ENCODE measurements at places on chromosomes 11 and 22.

- no peak for DNase-seq
These were observed 20.2 kb upstream of the TXNRD2 start for GRCh38 chr22:19961868-19962245.

GRCh38 chr11:36230779-36231699 lies 58.2 kb downstream of the COMMD9 start:
- no peak for DNase-seq

GRCh38 chr11:30314625-30315024 lies 8.3 kb upstream of the ARL14EP start:
- no peak for DNase-seq

DNA sequence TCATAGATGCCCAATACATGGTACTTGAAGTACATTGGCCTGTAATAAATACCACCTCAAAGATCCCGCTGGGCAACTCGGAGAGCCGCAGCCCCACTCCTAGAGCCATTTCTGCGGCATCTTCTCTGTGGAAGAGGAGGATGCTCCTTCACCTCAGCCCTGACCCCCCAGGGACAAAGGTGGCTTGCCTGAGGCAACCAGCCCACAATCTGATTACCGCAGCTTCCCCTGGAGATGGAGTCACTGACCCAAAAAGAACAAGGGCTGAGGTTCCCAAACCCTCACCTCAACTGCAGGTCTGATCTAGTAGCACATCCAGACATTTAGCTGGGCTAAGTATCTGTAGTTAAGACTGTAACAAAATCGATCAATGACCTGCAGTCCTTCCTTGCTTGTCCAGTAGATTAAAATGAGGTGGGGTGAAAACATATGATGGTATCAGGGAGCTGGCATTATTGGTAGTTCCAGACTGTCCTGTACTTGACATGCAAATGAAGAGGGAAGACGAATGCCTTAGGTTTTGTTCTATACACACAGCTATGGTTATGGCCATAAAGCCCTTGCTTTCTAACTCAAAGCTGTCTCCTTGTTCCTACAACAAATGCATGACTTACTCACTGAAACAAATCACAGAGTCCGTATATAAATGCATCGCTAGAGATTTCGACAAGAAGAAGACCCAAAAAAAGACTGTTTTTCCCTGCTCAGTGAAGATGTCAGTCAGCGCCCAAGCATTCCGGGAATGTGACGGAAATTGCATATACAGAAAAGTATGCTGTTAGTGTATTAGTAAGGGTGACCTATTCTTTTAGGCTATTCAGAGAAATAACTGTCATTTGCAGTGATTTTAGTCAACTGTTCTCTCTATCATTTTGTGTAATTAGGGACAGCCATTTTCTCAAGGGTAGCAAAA lies 33.7 kb downstream of the C11orf71 start:
- no peak for DNase-seq

- DNase-seq = no peak
These were observed 7.8 kb upstream of the DNHD1 start for GRCh38 chr11:6489306-6489705.

GRCh38 chr11:35337136-35337913 lies 82.0 kb downstream of the SLC1A2 start:
- DNase-seq = no peak

DNA sequence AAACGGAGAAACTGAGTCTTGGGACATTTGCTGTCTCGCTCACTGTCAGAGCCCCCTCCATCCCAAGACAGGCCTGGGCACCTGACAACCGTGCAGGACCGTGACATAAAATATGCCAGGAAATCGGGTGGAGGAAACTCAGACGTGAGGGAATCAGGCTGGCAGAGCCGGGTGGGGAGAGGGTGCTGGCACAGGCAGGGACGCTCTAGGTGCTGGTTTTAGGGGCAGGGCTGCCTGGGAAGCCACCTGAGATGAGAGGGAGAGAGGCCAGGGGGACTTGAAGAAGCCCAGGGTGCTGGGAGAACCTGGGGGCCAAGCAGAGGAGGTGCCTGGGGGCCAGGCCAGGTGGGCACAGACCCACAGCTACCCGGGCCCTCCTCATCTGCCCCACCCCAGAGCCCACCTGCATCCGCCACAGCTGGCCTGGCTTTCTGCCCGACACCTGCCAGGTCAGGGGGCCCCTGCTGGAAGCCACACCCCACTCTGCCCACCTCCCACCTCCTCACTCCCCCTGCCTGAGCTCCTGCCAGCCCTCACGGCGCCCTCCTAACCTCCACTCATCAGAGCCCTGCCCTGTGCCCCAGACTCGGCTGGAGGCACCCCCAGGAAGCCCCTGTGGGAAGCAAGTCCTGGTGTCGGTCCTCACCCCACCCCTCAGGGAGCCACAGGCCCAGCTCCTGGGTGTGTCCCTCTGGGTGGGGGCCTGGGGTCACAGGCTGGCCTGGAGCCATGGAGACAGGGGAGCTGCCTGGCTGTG lies 27.3 kb upstream of the MUC5AC start:
- DNase-seq = no peak

DNA sequence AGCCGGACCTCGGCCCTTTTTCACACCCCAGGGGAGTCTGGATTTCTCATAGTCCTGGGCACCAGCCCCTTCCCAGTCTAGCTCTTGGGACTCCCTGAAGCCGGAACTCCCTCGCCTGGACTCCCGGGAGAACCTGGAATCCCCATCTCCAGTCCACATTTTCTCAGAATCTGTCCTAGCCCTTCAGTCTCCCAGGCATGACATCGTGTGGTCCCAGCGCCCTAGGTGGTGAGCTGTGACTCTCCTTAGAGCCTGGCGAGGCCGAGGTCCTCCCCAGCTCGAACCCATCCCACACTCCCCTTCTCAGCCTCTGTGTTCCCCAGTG lies 673 bp upstream of the DUSP18 start:
- no peak for DNase-seq

- no peak for DNase-seq
These were observed 2.3 kb downstream of the ATM start for GRCh38 chr11:108224911-108225786.

DNA sequence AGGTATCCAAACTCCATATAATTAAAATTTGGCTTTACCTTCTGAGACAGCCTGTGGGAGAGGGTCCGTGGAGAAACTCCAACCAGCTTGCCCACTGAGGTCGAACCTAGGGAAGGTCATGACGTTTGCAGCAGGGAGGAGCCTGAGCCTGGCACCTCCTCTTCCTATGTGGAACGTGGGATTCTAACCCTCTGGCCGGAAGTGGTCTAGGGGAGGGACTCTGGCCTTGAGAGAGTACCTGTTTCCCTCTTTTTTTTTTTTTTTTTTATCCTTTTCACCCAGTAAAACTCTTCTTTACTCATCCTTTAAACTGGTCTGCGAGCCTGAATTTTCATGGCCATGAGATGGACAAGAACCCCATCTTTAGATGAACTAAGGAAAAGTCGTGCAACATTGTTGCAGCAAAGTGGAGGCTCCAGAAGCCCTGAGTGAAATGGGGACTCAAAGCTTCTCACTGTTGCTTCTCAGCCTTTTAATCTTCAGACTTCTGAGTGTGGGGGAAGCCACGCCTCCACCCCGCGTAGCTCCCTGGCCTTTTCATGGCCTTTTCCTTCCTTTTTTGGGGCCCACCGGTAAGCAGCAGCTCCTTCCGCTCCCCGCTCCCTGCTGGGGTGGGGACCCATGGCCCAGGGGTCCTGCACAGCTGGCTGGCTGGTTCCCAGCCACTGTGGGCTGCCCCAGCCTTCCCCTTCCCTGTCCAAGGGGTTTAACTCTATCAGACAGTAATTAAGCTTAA lies 1359.9 kb downstream of the LRRC4C start:
- no peak for DNase-seq

- DNase-seq = no peak
These were observed 530.6 kb downstream of the MN1 start for GRCh38 chr22:27270818-27271510.

- no peak for DNase-seq
These were observed 120.0 kb downstream of the SLC17A6 start for GRCh38 chr11:22458161-22458560.

- no peak for DNase-seq
These were observed 10.7 kb downstream of the SERPINH1 start for GRCh38 chr11:75572744-75573143.

DNA sequence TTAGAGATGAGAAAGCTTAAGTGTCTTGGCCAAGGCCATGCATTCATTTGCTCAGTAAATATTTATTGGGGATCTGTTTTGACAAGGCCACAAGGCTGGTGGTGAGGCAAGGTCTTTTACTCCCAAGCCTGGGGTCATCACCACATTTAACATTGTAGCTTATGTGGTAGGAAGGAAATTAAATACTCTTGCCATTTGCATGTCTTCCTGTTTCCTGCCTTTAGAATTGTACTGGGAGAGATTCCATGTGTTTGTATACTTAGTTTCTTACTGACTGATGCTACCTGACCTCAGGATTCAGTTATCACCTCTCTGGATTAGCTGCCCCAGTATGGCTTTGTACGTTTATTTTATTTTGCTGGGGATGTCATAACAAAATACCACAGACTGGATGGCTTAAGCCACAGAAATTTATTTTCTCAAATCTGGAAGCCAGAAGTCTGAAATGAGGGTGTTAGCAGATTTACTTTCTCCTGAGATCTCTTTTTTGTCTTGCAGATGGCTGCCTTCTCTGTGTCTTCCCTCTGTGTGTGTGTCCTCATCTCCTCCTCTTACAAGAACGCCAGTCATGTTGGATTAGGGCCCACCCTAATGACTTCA lies 44.8 kb downstream of the SPECC1L start:
- DNase-seq = no peak

DNA sequence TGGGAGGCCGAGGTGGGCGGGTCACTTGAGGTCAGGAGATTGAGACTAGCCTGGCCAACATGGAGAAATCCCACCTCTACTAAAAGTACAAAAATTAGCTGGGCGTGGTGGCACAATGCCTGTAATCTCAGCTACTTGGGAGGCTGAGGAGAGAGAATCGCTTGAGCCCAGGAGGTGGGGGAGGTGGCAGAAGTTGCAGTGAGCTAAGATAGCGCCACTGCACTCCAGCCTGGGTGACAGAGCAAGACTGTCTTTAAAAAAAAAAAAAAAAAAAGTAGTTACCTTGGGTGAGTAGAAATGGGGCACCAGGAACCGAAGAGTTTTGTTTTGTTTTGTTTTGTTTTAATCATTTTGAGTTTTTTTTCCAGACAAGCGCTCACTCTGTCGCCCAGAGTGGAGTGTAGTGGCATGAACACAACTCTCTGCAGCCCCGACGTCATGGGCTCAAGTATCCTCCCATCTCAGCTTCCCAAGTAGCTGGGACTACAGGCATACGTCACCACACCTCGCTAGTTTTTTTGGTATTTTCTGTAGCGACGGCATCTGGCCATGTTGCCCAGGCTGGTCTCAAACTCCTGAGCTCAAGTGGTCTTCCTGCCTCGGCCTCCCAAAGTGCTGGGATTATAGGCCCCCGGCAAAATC lies 15.8 kb downstream of the THAP12 start:
- no peak for DNase-seq

DNA sequence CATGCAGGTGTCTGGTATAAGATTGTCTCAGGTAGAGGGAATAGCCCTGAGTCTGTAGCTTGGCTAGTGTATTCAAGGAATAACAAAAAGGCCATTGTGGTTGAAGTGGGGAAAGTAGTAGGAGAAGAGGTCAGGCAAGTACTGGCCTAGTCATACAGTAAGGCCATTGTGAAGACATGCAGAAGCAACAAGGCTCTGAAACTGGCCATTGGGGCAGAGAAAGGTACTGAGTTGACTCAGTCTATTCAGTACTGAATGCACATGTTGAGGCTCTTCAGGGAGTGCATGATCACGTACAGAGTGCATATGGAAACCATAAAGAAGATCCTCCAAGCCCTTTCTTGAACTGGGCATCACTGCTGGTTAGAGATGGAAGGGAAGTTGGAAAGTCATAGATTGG lies 477.6 kb downstream of the SOX6 start:
- DNase-seq = no peak

- DNase-seq = no peak
These were observed 187.5 kb downstream of the SWAP70 start for GRCh38 chr11:9851366-9851765.

GRCh38 chr11:69486773-69487291 lies 5.4 kb downstream of the LINC01488 start:
- no peak for DNase-seq

DNA sequence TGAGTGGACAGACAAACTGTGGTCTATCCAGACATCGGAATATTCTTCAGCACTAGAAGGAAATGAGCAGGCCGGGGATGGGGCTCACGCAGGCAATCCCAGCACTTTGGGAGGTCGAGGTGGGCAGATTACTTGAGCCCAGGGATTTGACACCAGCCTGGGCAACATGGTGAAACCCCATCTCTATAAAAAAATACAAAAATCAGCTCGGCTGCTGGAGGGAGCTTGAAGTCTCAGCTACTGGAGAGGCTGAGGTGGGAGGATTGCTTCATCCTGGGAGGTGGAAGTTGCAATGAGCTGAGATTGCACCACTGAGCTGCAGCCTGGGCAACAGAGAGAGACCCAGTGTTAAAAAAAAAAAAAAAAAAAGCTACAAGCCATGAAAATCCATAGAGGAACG lies 8.0 kb upstream of the CTSD start:
- DNase-seq = no peak

GRCh38 chr11:325796-326591 lies 5.3 kb upstream of the IFITM3 start:
- DNase-seq = no peak

- no peak for DNase-seq
These were observed 234.3 kb downstream of the TBC1D22A start for GRCh38 chr22:46996595-46997310.

DNA sequence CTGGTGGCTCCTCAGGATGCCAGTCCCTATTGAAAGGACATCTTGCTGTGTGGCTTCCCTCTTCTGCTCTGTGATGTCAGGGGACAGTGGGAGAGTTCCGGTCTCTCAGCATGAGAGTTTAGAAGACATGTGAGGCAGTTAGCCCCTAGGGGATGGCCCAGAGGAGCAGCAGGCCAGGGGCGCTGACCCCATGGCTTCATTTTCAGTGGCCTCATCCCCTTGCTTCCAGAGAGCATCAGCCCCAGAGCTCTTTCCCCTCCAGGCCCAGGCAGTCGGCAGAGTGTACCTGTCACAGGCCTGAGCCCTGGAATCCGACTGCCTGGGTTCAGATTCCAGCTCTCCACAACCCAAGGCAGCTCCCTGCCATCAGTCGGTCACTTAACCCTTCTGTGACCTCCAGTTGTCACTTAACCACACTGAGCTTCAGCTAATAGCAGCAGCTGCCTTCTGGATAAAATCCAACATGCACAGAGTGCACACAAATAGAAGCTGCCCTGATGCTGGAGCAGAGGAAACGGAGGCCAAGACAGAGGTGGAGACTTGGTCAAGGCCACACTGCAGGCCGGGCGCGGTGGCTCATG lies 14.1 kb upstream of the LRRC10B start:
- DNase-seq = no peak

DNA sequence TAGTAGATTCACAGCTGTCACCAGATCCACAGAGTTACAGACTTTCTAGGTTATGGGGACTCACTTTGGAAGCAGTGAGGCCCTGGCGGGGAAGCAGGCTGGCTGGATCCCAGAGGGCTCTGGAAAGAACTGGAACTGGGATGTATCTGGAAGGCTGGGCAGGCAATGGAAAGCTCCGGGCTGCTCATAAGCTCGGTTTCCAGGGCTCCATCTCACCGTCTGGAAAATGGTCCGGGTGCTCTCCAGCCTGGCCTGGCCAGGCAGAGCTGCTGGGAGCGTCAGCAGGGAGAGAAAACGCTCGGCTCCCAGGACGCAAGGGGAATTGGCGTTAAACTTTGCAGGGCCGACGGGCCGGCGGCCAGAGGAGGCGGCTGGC lies 335 bp upstream of the SEZ6L start:
- DNase-seq = no peak

- no peak for DNase-seq
These were observed 39.2 kb upstream of the SLC36A4 start for GRCh38 chr11:93236741-93237675.

- DNase-seq = no peak
These were observed 3.1 kb upstream of the SH3BP1 start for GRCh38 chr22:37636186-37636948.

Measured in activated CD8-positive, alpha-beta memory T cell treated with anti-CD3 and anti-CD28 coated beads for 4 hours (primary cell).